ENCODE measurements at places on chromosomes 11 and 22. TPM values are rescaled to one million over a fixed set of nuclear protein-coding genes. Genes with fewer than 3 reads are reported as not detected.

DNA sequence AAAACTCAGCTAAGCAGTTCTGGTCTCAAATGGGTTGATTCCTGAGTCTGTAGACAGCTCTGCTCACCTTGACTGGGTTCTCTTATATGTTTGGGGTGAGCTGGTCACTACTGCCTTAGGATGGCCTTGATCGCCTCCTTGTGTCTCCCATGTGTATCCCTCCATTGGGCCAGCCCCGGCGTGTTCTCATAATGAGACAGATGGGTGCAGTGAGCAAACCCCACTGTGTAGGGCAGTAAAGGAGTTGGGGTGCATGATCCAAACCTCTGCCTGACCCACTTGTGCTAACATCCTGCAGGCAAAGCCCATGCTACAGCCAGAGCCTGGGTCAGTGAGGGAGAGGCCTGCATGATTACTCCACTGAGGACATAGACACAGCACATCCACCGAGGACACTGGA lies 657.6 kb downstream of the BRD1 start:
- DNase-seq, result no peak

- no peak for DNase-seq
These were observed 5.5 kb upstream of the DNAL4 start for GRCh38 chr22:38799265-38800002.

GRCh38 chr11:408154-409007 lies 6.4 kb downstream of the SIGIRR start:
- DNase-seq, result no peak

GRCh38 chr11:1060852-1061616 lies 13.6 kb upstream of the MUC2 start:
- DNase-seq, result no peak

DNA sequence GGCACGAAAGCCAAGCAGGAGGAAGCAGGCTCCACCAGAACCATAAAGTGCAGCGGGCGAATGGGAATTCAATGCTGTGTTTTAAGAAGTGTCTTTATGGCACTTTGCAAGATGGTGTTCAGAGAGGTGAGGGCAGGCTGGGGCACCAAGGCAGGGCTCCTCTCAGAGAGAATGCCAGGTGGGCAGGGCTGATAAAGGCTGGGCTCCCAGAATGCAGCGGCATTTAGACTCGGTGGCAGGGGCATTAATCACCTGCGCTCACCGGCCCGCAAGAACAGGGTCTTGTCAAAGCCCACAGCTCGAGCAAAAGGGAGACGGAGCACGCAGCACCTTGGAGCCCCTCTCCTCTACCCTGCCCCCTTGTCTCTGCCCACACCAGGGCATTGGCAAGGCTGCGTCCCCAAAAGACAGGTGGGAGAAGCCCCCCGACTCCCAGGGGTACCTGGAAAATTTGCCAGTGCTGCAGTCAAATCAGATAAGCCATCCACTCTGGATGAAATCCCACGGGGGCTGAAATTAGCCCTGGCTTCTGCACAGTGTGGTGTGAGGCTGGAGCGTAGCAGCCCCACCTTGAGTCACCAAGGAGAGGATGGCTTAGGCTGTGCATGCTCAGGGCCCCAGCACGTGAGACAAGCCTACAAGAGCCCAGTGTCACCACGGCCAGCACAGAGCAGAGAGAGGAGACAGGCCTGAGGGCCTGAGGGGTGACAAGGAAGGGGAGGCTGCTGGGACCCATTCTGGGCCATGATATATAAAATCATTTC lies 8.1 kb downstream of the MACROD1 start:
- no peak for DNase-seq

GRCh38 chr22:39215070-39215396 lies 29.7 kb downstream of the PDGFB start:
- DNase-seq, result no peak

DNA sequence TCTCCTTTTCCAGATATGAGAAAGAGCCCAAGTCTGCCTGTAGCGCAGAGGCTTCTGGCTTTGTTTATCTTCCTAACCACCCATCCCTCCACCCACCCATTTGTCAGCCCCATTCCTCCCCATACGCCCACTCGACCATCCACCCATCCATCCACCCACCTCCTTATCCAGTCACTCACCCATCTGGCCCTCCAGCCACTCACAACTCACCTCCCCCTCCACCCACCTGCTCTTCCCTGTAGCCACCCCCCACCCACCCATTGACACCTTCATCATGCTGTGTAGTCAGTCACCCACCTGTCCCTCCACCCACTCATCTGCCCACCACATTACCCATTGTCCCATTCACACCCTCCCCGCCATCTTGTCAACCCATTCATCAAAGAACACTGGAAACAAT lies 5.5 kb downstream of the CST6 start:
- no peak for DNase-seq

DNA sequence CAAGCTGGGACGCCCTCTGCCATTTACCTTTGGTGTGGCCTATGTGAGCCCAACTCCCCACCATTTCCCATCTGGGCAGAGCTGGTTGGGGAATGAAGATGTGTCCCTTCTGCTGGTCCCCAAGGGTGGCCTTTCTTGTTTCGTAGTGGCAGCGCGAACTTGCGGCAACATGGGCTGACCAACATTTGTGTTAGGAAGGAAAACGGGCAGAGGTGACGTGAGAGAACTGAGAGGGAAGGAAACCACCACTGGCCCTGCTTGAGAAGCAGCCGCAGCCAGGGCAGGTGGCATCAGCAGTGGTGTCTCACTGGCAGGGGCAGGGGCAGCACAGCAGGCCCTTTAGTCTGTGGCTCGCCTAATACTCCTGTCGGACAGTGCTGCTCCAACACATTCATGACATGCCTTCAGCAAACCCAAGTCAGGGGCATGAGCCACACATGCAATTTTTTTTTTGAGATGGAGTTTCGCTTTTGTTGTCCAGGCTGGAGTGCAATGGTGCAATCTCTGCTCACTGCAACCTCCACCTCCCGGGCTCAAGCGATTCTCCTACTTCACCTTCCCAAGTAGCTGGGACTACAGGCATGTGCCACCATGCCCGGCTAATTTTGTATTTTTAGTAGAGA lies 29.9 kb downstream of the LRRC74B start:
- no peak for DNase-seq

- no peak for DNase-seq
These were observed 1.1 kb downstream of the ZBTB44 start for GRCh38 chr11:130313383-130314183.

GRCh38 chr11:46680815-46681214 lies 19.6 kb downstream of the ARHGAP1 start:
- DNase-seq, result no peak

- DNase-seq, result peak; percentile 83
These were observed 17.6 kb downstream of the RNF185 start for GRCh38 chr22:31177420-31178162.

DNA sequence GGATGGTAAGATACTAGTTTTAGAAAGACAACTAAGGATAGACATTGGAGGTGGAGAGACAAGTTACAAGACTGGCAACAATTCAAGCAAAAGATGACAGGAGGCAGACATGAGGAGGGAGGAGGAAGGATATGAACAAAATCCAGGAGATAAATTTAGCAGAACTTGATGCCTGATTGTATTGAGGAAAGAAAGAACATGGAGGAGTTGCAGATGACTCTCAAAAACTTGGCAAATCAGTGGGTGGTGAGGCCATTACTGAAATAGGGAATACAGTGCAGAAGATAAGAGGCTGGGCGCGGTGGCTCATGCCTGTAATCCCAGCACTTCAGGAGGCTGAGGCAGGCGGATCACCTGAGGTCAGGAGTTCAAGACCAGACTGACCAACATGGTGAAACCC lies 2.7 kb upstream of the UPB1 start:
- DNase-seq, result no peak

GRCh38 chr11:69870766-69871165 lies 51.5 kb upstream of the FGF3 start:
- no peak for DNase-seq

GRCh38 chr11:47268448-47269001 lies 1.4 kb upstream of the MADD start:
- no peak for DNase-seq

DNA sequence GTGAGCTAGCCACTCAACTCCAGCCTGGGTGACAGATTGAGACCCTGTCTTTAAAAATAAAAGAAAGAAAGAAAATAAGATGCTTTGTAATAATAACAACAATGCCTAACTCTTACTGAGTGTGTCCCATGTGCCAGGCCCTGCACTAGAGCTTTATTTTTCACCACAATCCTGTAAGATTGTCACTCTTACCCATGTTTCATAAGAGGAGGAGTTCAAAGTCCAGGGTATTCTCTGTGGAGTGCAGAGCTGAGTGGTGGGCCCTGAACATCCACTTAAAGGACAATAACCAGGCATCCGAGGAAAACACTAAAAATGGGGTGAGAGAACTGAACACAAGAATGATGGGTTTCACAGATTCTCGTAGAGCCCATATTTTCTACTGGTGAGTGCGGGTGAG lies 925 bp upstream of the C11orf52 start:
- no peak for DNase-seq

DNA sequence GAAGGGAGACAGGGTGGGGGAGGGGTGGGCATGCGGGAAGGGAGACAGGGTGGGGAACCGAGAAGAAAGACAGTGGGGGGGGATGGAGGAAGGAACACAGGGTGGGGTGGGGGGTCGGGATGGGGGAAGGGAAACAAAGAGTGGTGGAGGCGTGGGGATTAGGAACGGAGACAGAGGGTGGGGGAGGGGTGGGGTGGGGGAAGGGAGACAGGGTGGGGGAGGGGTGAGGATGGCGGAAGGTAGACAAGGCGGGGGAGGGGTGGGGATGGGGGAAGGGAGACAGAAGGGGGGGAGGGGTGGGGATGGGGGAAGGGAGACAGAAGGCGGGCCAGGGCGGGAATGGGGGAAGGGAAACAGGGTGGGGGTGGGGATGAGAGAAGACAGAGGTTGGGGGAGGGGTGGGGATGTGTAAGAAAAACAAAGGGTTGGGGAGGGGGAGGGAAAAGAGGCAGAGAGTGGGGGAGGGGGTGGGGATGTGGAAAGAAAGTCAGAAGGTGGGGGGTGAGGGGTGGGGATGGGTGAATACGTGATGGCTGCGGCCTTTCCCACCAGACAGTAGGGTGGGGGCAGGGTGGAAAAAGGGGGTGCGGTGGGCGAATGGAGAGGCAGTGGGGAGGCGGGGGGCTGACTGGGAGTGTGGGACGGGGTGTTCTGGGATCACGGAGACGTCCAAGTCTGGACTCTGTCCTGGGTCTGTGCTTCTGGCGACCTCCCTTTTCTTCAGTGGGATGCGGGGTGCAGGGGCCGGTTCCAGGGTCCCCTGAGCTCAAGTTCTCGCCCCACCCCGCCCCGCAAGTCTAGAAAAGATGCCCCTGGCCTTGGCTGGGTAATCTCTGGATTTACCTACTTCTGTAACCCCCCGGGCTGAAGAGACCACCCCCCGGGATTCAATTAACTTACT lies 744 bp downstream of the PRAME start:
- DNase-seq, result no peak

- no peak for DNase-seq
These were observed 10.4 kb upstream of the ANO1 start for GRCh38 chr11:70067591-70068341.

GRCh38 chr11:77820565-77821348 lies at the start of the genes AAMDC and RSF1:
TSS of gene AAMDC (plus strand) at chr11:77821144. CDS start at chr11:77842497, 21,353 bp downstream.
TSS of gene RSF1 (minus strand) at chr11:77820722. CDS start at chr11:77820714, 8 bp downstream.
- DNase-seq, result peak; percentile 98

DNA sequence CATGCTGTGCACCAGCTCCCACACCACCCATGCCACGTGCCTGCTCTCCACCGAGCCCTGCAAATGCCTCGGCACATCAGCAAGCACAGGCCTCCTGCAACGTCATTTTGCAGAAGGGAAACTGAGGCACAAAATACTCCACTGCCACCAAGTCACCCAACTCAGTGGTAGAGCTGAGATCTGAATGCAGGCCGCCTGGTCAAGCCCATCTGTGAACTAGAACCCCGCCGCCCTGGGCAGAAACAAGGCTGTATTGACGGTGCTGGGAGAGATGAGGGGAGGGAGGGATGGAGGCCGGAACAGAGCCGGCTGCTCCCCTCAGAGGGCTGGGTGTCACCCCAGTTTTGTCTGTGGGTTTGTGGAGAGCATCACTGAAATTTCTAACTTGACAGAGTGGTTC lies 81.4 kb downstream of the CDKN1C start:
- no peak for DNase-seq

DNA sequence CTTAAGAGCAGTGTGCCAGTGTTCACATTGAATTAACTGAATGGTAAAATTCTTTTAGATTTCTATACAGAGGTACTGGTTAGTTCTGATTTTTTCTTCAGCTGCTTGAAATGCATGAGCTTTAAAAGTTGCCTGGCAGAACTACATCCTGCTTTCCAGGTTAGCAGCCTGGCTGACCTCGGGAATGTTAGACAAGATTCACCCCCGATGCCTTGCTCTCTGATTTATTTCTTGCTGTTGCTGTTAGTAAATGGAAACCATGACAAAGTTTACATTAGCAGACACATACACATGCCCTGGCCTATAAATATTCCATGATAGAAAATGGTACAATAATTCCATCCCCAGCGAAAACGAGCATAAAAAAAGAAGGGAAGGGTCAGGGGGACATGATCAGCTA lies 47.0 kb downstream of the WT1 start:
- no peak for DNase-seq

- no peak for DNase-seq
These were observed 6.8 kb upstream of the ESAM start for GRCh38 chr11:124768914-124769313.

Gene USP2
- 0.32 TPM for polyA plus RNA-seq

Gene EHF
- polyA plus RNA-seq, result 0.07 TPM

Gene RBMXL2
- not detected for polyA plus RNA-seq

Gene PTGDR2
- 0.84 TPM for polyA plus RNA-seq

Gene CATSPER1
- 0.40 TPM for polyA plus RNA-seq

Gene SLC6A5
- polyA plus RNA-seq, result not detected

Measured in AG04450 (cell line).